Fibroblast of the aortic adventitia (primary cell): ENCODE measurements at places on chromosomes 12 and 14.

GRCh38 chr12:53984901-53985691 lies at the start of gene HOXC10:
Gene HOXC10 (plus strand): TSS chr12:53985146. CDS start chr12:53985260, 114 bp downstream.
- peak; percentile 84 for DNase-seq

DNA sequence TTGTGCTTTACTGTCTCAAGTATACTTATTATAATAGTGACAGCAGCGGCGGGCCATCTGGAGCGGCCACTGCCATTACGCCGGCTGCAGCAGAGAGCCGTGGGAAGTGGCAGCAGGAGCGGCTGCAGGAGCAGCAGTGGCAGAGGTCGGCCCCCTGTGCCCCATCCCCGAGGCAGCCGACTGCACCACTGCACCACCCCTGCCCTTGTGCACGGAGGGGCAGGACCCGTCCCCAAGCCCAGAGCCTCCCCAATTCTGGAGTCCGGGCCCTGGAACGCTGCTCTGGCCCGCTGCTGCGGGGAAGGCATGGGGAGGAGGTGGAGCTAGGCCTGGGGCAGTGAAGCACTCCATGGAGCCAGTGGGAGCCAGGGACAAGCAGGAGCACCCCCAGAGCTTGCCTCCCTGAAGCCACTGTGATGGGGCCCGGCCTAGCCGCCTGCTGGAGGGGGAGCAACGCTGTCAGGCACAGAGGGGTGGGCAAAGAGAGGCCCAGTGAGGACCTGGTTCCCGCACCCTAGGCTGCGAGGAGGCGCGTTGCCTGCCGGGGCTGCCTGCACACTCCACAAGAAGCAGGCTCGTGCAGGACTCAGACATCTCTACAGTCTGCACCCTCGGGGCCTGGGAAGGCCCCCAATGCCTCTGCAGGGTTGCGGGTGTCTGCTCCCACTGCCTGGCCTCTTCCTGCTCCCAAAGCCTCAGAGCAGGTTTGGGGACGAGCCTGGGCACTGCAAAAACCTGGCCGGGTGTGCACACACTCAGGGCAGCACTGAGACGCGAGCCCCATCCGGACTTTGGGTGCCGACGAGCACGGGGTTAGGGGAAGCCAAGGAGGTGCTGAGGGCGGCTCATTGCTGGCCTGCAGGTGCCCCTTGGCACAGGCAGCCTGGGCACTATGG lies 74.2 kb upstream of the RASSF8 start:
- DNase-seq, result no peak

GRCh38 chr14:92373336-92373735 lies 50.4 kb downstream of the SLC24A4 start:
- no peak for DNase-seq

GRCh38 chr12:92503029-92503931 lies 199.5 kb upstream of the PLEKHG7 start:
- no peak for DNase-seq

- peak; percentile 1 for DNase-seq
These were observed 32.2 kb upstream of the DCD start for GRCh38 chr12:54680374-54680773.

DNA sequence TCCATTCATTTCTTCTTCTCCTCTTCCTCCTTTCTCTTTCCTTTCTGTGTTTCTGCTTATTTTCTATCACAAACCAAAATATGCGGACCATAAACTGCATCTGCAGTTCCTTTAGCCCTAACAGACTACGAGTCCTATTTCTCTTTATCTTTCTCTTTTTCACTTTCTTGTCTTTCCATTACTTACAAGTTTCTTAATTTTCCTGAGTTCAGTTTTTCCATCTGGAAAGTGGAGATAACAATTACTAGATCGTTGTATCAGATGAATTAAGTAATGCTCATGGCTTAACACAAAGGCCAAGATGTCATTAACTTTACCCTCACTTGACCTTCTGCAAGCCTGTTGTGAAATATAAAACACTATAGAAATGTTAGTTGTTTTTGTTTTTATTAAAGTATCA lies 983 bp upstream of the COPS7A start:
- DNase-seq, result no peak

GRCh38 chr12:68422956-68423574 lies 90.9 kb upstream of the MDM1 start:
- peak; percentile 30 for DNase-seq

- DNase-seq, result peak; percentile 69
These were observed 867.5 kb upstream of the TMEM132C start for GRCh38 chr12:127399451-127399850.

GRCh38 chr12:124804011-124804621 lies 59.5 kb downstream of the SCARB1 start:
- DNase-seq, result peak; percentile 61

GRCh38 chr12:88579601-88580050 lies 645 bp downstream of the KITLG start:
- peak; percentile 70 for DNase-seq

DNA sequence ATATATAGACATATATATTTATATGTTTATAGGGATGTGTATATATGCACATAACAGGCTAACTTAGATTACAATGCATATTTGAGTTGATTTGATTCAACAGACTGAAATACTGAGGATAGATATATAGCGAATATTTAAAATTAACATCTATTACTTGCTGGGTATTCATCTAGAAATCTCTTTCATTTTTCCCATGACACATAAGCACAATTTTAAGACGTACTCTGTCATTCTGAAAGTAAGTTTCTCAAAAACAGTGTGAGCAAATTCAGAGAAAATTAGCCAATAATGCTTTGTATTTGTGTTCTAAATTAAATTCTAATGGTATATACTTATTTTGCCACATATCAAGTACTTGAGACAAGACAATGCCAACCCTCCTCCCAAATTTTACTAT lies 907.5 kb upstream of the MDGA2 start:
- no peak for DNase-seq

DNA sequence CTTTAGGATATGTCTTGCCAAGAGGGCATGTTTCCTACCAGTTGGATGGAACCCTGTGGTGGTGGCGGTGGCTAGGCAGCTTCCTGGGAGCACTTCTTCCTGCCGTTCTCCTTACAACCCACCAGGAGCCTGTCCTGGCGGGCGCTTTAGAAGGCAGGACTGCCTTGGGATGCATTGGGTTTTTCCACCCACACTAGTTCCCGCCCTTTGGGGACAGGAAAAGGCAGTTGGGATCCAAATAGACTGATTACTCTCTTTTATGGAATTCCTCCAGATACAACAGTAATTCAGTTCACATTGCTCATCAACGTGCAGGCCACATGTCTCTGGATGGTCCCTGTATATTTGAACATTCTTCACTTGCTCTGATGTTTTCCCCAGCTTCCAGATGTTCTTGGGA lies 305.7 kb upstream of the SSTR1 start:
- DNase-seq, result peak; percentile 17

GRCh38 chr14:104221071-104221625 lies 82.8 kb downstream of the KIF26A start:
- DNase-seq, result no peak

- DNase-seq, result peak; percentile 61
These were observed 176.7 kb downstream of the KLHL28 start for GRCh38 chr14:44785096-44785495.

GRCh38 chr12:109934026-109934425 lies 34.0 kb downstream of the TCHP start:
- peak; percentile 29 for DNase-seq

- DNase-seq, result no peak
These were observed 17.7 kb downstream of the NGDN start for GRCh38 chr14:23487216-23487615.
